ENCODE measurements at places on chromosomes 11 and 22.

DNA sequence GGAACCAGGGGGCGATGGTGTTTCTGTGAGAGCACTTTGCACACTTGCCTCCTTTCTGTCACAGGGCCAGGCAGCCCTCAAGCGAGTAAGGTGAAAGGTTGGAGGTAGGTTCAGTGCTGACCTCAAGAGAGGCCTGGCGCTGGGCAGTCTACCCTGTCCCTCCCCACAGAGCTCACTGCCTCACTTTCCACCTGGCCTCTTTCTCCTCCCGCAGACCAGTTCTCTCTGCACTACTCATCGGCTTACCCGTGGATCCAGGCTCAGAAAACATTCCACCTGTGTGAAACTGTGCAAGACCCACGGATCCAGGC lies 16.8 kb downstream of the APOL5 start:
- DNase-seq, result no peak

DNA sequence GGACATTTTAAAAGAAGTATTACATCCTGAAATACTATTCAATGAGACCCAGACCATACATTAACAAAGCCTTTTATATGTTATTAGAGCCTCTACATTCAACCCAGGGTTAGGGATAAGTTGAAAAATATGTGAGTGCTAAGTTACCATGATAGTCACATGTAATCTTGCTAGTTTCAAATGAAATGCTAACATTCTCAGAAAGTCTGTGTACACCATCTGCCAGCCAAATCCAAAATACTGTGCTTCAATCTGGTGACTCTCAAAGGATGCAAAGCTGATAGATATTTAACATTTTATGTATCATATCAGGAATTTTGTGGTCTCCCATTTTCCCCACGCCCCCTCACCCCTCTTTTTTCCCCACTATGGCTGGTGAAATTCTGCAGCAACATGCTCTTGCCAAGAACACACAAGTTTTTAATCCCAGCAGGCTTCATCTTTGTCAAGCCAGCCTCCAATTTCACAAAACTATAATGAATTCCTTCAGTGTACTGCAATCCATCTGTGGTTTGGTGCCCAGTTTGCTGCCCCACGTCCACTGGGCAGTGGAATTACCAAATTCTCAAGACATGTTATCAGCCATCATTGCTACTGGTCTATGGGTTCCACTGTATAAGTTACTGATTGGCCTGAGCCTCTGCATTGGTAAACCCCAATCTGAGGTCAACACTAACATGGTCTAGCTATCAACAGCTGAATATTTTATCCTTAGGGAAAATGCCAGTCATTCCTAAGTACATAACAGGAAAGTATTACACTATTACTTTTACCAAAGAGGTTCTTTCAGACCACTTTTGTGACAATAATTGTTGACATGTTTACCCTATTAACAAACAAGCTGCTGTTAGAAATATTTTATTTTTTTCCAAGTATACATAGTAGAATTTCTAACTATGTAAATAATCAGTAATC lies 1.5 kb upstream of the PICALM start:
- DNase-seq, result no peak

- peak; percentile 54 for DNase-seq
Measured at GRCh38 chr22:36156515-36157419, 3.8 kb downstream of the APOL3 start.

GRCh38 chr11:112719736-112720525 lies 241.3 kb upstream of the NCAM1 start:
- DNase-seq, result no peak

GRCh38 chr11:36577859-36578258 lies 10.1 kb downstream of the RAG1 start:
- no peak for DNase-seq

GRCh38 chr11:12303421-12304149 lies 73.8 kb upstream of the PARVA start:
- DNase-seq, result no peak

- DNase-seq, result no peak
Measured at GRCh38 chr11:50182486-50182885, 149.8 kb downstream of the OR4C45 start.

DNA sequence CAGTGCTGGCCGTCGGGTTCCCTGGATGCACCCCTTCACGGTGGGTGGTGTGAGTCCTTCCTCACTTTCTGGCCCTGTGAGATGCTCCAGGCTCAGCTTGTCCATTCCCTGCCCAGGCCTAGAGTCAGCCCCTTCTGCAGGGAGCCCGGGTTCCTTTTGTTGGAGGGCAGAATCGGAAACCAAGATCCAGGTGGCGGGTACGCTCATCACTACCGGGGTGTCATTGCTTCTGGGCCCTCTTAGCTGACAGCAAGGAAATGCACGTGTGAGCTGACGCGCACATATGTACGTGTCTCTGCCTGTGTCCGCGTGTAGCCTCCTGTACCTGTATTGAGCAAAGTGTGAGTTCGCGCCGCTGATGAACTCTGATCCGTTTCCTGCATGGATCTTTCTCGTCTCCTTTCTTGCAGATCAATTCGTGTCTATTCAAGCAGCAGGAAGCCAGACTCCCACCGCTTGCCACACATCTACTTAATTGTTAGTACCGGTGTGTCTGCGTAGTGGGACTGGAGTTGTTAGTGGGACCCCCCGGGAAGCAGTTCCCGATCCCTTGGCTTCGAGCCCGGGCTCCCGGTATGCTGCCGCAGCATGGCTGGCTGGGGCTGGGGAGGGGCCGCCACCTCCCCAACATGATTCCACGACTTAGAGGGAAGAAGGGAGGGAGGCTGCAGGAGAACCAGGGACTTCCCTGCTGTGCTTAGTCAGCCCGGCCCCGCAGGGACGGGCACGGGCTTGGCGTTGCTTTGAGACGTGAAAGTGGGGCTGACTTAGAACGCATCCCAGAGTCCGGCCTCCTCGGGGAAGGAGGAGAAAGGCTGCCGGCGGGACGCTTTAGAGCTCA lies 35.9 kb upstream of the GRAMD4 start:
- DNase-seq, result no peak

- no peak for DNase-seq
Measured at GRCh38 chr11:22752908-22753310, 76.7 kb downstream of the SVIP start.

GRCh38 chr11:134789104-134789503 lies 377.1 kb upstream of the B3GAT1 start:
- DNase-seq, result no peak

- DNase-seq, result no peak
Measured at GRCh38 chr11:63212742-63213141, 30.7 kb downstream of the SLC22A25 start.

- DNase-seq, result no peak
Measured at GRCh38 chr11:47606731-47607130, 12.5 kb upstream of the C1QTNF4 start.

DNA sequence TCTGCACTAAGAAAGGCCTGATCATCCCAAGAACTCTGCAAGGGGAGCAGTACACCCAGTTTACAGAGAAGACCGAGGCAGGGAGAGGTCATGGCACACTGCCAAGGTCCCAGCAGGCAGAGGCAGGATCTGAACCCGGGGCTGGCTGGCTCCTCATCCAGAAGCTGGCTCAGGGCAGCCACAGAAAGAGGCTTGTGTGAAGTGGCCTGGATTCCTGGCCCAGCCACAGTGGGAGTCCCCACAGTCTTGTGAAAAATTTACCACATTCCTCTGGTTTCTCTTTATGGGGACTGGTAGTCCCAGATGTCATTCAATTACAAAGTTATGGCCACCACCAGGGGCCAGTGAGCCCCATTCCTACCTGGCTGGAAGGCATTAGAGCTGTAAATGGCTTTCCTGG lies 440.5 kb downstream of the MIAT start:
- DNase-seq, result no peak

- no peak for DNase-seq
Measured at GRCh38 chr11:113363406-113363805, 24.2 kb upstream of the ANKK1 start.

- DNase-seq, result no peak
Measured at GRCh38 chr11:86066657-86067008, 2.3 kb downstream of the PICALM start.

- DNase-seq, result peak; percentile 90
Measured at GRCh38 chr11:67391304-67392182, at the start of gene RAD9A. TSS of gene RAD9A (plus strand) at chr11:67391986. CDS start at chr11:67392045, 59 bp downstream.

DNA sequence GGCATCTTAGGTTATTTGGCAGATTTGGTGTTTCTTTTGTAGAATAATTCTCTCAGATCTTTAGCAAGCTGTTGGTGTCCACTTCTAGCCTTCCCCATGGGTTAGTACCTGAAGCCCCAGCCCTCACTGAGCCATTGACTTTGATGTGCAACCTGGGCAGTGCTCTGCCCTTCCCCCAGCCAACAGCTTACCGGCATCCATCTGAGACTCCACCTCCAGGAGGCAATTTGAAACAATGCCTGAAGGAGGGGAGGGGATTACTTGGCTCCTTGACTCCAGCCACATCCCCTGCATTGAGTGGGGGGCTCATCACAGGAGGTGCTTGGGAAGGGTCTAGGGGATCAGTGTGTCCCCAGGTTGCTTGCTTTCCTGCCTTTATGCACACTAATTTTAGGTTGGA lies 114.8 kb downstream of the TRIM29 start:
- no peak for DNase-seq

DNA sequence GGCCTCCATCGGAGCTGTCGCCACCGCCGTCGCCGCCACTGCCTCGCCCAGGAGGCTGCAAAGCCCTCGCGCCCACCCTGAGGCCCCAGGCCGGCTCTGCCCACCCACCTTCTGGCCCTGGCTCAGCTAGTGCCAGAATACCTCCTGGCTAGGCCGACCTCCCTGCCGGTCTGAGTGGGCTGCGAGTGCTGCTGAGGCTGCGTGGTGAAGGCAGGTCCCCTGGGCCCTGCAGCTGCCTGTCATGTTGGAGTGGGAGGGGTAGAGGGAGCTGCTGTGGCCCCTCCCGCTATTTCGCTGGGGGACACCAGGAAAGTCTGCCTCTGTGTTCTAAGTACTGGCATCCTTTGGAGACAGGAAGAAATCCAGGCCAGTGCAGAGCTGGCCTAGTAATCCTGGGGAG lies 34.2 kb downstream of the LRRC10B start:
- DNase-seq, result no peak

- DNase-seq, result no peak
Measured at GRCh38 chr22:25742918-25743708, 1.1 kb downstream of the MYO18B start.

DNA sequence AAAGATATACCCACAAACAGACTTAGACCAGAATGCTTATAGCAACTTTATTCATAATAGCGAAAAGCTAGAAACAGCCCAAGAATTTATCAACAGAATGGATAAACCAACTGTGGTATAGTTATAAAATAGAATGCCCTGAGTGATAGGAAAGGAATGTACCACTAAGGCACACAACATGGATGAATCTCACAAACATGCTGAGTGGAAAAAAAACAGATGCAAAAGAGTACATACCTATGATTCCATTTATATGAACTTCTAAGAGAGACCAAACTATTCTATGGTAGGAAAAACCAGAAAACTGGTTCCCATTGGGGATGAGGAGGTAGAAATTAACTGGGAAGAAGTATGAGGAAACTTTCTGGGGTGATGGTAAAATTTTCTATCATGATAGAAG lies 40.4 kb upstream of the GRIK4 start:
- no peak for DNase-seq

- no peak for DNase-seq
Measured at GRCh38 chr11:109300211-109300610, 121.8 kb upstream of the C11orf87 start.

DNA sequence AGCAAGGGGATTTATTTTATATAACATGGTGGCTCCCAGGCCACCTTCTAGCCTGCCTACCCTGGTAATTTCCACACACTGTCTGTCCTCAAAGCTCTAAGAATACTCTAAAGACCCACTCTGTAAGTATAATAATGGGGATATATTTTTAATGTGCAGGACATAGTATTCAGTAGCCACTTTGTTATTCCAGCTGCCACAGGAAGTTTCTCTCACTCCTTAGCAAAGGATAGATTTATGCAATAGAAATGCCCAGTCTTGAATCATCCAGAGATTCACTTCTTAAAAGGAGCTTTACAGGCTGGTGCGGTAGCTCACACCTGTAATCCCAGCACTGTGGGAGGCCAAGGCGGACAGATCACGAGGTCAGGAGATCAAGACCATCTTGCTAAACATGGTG lies 68.4 kb upstream of the LDLRAD3 start:
- no peak for DNase-seq

DNA sequence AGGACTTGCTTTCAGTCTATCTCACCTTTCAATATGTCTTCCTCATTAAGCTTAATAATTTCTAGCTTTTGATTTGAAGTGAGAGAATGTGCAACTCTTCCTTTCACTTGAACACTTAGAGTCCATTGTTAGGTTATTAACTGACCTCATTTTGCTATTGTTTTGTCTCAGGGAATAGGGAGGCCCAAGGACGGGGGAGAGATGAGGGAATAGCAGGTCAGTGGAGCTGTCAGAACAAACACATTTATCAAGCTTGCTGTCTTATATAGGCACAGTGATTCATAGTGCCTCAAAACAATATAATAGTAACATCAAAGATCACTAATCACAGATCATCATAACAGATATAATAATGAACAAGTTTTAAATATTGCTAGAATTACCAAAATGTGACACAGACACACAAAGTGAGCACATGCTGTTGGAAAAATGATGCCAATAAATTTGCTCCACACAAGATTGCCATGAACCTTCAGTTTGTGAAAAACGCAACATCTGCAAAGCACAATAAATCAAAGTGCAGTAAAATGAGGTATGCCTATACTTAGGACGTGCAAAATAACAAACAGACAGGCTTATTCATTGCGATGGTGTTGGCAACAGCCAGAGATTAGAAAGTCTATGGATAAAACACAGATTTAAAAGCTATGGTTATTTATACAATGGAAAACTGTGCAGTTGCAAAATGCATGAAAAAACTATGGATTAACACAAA lies 106.3 kb upstream of the TEAD1 start:
- DNase-seq, result no peak

- no peak for DNase-seq
Measured at GRCh38 chr22:34914846-34915245, 151.1 kb upstream of the ISX start.

- no peak for DNase-seq
Measured at GRCh38 chr11:116970485-116971292, 127.5 kb downstream of the SIK3 start.

DNA sequence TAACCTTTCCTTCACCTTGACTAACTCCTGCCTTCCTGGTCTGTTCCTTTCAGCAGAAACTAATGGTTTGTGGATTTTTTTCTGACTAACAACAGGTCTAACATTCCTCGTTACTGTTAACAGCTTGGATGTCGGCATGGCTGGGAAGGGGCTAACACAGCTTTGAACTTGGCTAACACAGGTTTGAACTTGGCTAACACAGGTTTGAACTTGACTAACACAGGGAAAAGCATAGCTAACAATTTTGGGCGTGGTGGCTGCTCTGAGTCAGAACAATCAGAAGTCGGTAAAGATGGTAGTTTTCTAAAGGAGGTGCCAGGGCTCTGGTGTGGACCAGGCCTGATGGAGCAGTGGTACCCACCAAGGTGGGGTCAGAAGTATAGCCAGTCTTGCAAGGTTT lies 16.1 kb downstream of the MIAT start:
- no peak for DNase-seq

- DNase-seq, result no peak
Measured at GRCh38 chr11:69000831-69001242, 12.2 kb downstream of the MRGPRF start.

DNA sequence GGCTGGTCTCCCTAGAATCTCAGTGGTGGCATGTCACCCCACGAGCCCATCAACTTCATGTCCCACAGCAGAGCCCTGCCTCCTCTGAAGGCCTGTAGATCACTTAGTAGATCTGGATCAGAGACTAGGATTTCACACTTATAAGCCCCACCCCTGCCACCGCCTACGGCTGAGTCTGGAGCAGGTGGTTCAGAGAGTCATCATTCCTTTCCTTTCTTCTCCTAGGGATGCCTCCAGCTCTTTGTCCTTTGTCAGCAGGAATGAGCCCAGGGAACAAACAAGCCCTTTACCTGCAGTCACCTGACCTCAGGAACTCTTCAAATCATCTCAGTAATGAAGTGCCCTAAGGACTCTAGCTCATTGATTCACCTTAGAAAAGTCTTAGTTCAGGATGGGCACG lies 37.8 kb downstream of the SCGB1A1 start:
- no peak for DNase-seq

Data from effector CD8-positive, alpha-beta T cell (primary cell).